Fibroblast of skin of scalp (primary cell): ENCODE measurements at places on chromosomes 3 and 15.

GRCh38 chr3:123067689-123068600 lies 1.1 kb downstream of the PDIA5 start:
- peak; percentile 59 for DNase-seq

GRCh38 chr3:70392227-70392626 lies 79.8 kb upstream of the MDFIC2 start:
- no peak for DNase-seq

DNA sequence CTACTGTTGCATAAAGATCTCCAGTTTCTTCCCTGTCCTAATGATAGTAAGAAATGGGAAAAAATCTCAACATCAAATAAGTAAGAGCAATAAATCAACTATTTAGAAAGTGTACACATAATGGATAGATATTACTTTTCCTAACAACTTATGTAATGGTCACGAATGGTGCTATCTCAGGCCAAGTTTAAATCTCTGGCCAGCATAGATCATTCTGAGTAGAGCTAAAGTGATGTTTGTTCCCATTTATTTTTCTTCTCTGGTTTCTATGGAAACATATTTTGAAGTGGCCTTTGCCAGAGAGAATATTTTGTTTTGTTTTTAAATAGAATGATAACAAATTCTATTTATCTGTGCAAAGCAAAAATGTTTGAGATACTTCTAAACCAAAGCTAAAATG lies 249.7 kb upstream of the TTC14 start:
- no peak for DNase-seq

DNA sequence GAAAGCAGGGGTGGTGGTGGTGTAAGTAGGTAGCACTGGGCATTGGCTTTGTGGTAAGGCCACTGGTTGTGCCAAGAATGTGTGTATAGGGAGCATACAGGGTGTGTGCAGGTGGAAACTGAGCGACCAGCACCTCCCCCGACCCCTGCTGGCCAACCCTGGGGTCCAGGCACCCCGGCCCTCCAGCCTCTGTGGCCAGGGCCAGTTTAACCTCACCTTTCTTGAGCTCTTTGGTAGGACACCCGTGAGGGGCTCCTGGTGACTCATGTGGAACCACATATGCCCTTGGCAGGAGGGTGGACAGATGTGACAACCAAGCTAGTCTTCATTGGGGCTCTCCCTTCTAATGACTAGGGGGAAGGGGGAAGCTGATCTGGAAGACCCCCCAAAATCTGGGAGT lies 19.5 kb downstream of the SHF start:
- no peak for DNase-seq

DNA sequence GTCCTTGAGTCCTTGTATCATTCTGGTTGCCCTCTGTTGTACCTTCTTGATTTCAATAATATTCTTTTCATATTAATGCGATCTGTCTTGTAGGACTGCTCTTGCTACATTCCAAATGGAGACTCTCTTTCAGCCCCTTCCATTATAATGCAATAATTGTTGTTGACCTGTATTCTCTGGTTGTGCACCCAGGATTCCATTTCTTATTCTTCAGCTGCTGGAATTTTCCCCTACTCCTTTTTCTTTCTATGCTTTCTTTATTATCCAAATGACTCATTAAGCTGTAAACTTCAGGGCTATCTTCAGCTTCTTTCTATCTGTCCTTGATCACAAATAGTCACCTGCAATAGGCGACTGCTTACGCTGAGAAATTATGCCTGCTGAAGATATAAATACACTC lies 321.5 kb downstream of the SATB1 start:
- no peak for DNase-seq
